Esophagus muscularis mucosa (tissue), 4 donors: ENCODE measurements at places on chromosomes 7 and 10. TPM values are rescaled to one million over a fixed set of nuclear protein-coding genes. Genes with fewer than 3 reads are reported as not detected.

- DNase-seq = no peak
These were observed 561.7 kb downstream of the SDK1 start for GRCh38 chr7:3862774-3863173.

GRCh38 chr7:74430961-74431466 lies 22.7 kb upstream of the GTF2IRD1 start:
- no peak for DNase-seq

The PITX3 gene
- not detected for total RNA-seq

The ADRA2A gene
- 3.6 TPM for total RNA-seq

The ELMO1 gene
- 31.1 TPM for total RNA-seq

GRCh38 chr10:3067859-3068179 lies 471 bp downstream of the PFKP start:
- no peak for DNase-seq

The HMX3 gene
- not detected for total RNA-seq

The TYW1 gene
- total RNA-seq = 12.5 TPM

- no peak for DNase-seq
These were observed 12.5 kb upstream of the NKX2-3 start for GRCh38 chr10:99520040-99520846.

DNA sequence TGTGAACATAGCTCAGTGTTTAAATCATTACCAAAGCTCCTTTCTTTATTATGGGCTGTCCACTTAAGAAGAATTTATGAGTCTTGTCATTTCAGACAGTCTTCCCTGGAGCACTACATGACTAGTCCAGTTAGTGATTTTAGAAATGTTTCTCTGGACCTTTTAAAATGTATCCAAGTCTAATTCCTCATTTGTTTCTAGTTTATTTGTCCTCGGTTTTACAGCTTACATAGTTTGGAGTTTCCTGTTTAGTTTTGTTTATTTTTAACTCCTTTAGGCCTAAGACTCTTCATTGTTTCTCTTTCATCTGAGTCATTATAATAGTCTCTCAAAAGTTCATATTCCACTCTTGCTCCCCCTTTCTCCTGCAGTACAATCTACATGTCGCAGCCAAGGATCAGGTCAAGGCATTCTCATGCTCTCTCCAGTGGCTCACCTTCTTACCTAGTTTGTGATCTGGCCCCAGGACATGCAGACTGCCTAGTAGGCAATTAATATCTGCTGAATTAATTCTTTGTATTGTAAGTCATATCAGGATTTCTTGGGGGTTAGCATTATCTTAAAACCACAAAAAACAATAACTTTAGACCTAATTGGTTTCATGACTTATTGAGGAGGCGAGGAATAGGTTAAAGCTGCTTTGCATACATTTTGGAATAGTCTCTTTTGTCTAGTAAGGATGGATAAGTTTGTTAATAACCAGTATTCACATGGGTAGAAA lies 93.8 kb downstream of the MAPK8 start:
- no peak for DNase-seq

The WIPF3 gene
- 7.8 TPM for total RNA-seq

- no peak for DNase-seq
These were observed 5.6 kb upstream of the NFKB2 start for GRCh38 chr10:102389894-102390293.

GRCh38 chr10:101311185-101312066 lies 42.5 kb upstream of the BTRC start:
- DNase-seq = no peak

DNA sequence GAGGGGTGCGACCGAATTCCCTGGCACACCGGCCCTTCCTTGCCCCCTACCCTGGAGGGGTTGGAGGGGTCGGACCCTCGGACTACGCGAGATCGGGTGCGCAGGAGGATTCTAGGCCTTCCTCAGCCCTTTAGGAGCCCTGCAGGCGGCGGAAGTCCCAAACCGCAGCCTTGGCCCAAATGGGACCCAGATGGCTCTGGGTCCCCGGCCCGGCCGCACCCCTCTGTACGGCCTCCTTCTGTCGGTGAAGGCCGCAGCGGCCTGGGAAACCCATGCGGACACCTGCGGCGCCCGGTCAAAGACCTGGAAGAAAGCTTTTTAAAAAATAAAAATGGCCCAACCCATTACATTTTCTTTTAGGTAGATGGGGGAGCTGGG lies 2.4 kb upstream of the VAX1 start:
- DNase-seq = no peak

The AKR1C4 gene
- not detected for total RNA-seq

The AKR1D1 gene
- total RNA-seq = not detected

The ZNF316 gene
- total RNA-seq = 34.2 TPM

DNA sequence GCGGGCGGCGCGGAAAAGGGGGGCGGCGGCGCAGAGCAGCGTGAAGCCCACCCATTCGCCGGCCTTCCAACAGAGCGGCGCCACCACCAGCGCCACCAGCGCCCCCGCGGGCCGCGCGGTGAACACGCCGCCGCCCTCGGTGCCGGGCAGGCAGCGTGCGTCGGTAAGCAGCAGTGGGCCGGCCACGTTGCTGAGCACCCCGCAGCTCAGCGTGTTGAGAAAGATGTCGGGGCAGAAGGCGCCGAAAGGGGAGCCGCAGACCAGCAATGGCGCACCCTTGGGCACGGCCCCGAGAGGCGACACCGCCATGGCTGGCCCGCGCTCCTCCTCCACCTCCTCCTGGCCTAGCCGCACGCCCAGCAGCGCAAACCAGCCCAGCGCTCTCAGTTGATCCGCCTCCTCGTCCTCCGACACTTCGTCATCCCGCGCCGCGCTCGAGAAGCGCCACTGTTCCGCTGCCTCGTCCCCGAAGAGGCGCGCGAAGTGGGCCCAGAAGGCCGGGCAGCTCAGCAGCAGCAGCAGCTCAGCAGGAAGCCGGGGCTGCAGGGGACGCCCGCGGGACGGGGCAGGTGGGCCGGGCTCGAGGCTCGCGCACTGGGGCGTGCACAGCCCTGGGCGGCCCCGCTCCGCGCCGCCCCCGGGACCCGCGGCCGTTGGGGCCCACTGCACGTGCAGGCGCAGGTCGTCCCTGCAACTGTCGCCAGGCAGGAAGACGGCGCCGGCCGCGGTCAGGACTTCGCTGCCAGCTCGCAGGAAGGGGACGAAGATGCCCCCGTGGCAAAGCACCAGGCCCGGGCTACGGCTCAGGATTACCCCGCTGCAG lies 623 bp downstream of the TYSND1 start:
- DNase-seq = no peak

DNA sequence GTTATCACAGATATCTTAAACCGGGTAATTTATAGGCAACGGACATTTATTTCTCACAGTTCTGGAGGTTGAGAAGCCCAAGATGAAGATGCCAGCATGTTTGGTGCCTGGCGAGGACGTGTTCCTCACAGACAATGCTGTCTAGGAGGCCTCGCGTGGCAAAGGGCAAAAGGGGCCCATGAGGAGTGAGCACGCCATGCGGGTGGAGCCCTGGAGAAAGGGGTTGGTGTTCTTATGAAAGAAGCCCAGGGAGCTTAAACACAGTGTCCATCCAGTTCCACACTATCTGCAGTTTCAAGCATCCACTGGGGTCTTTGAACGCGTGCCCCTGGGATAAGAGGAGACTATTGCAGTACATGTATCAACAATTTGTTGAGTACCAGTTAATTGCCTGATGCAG lies 51.4 kb downstream of the CXCL12 start:
- DNase-seq = no peak

The WDFY4 gene
- total RNA-seq = 7.3 TPM

DNA sequence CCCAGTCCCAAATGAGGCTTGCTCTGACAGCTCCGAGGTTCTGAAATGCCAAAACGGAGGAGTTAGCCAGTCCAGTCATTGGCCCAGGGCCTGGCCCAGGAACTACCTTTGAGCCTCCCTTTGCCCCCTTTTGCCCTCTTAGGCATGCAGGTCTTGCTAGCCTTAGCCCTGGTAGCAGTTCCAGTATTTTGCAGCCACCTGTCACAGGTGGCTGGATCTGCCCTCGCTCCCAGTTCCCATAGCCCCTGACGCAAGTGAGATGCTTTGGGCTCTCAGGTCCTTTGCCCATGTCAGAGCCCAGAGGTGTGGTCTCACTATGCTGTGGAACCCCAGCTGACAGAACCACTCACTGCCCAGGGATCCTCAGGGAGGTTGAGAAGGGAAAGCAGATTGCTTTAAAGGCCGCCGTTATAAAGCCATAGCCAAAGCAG lies 42.0 kb downstream of the GPRIN2 start:
- no peak for DNase-seq
